Fibroblast of skin of right biceps (primary cell): ENCODE measurements at places on chromosomes 2 and 18.
A peak's percentile ranks its signal among the peaks of the same experiment; 100 is the strongest.

DNA sequence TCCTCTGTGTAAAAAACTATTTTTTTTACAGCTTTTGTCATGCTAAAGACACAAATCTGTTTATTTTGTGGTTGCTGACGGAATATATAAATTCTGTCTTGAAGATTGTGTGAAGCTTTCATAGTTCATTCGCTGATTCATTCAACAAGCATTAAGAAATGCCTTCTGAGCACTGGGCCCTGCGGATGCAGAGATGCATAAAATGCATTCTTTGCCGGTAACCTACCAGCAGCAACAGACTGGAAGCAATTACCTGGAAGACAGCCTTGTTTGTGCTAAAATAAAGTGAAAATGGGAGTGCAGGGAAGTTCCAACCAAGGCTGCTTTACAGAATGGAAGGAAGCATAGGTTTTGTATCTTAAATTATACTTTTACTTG, 119.7 kb downstream of the PMAIP1 start:
- peak; percentile 94 for DNase-seq

- peak; percentile 2 for DNase-seq
Measured at GRCh38 chr2:21372654-21373053, 248.9 kb downstream of the TDRD15 start.

DNA sequence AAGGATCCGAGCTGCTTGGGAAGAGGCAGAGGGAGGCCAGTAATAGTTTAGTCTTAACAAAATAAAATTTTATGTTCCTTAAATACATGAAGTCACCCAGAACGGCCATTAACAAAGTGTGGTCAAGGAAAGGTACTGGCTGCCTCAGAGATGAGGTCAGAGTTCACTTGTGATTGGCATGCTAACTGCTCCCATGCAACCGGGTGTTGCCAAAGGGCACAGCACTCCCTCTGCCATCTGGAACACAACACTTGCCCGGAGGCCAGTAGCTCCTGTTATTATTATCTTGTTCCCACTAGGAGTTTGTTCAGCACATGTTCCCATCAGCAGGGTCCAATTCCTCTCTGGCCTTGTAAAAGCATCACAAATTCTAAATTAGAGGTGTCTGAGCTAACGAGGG, 207.0 kb downstream of the CYP26B1 start:
- no peak for DNase-seq

DNA sequence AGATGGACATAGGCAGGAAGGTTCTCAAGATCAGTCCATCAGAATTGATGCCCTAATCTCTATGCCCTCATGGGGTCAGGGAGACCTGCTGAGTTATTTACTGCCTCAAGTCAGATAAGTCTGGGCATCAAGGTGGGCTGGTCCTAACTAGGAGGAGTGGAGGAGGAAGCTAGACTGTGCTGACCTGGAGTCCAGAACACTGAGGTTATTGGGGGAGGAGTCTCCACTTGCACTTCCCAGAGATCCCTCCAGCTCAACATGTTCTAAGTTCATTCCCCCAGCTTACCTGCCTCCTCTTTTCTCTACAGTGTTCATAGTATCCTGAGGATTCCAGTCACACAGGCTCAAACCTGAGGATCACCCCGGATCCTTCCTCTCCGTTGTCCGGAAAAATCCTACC, 19.3 kb downstream of the EVA1A start:
- DNase-seq: no peak

DNA sequence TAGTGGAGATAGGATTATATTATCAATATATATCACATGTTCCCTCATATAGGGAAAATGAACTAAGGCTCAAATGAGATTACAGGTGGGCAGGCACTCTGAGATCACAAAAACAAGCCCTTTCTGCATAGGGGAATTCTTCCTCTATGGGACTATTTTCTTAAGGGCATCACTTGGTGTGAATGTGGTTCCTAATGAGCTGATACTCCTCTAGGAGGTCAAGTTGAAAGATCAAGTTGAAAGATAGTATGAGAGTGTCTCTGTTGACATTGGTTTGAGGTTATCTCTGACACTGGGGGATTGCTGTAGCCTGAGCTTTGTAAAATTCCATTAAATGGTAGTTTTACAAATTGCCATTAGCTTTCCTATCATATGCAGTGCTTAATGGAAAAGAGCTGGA, 270.4 kb downstream of the PRKCE start:
- DNase-seq: no peak

DNA sequence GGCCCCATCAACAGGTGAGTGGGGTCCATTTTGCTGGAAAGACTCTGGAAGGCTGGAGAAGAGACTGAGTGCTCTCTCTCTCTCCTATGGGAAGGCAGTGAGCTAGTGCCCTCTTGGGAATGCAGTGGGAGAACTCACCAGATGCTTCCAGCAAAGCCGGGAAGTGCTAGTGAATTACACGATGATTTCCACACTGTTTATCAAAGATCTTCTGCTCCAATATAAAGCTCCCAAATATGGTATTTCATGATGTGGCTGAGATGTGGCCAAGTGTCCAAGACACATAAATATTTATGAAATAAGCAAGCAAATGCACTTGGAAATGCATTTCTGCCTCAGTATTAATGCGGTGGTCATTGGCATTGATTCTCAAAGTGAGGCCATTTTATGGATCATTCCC, 135.9 kb downstream of the VAPA start:
- no peak for DNase-seq
